ENCODE measurements at places on chromosomes 7 and 10.

DNA sequence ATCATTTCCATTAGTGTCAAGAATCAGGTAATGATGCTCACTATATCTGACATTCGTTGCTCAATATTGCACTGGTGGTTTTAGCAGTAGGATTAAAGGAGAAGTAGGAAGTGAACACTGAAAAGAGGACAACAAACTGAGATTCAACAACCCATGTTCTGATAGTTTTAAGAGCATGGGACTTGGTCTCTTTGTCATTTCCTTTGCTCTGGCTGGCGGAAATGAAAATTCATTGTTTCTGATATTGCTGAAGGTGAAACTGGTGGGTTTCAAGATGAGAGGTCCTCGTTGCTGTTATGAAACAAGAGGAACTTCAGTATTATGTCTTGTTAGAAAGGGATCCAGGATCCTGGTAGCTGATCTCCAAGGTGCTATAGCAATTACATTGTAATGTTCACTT, 129.0 kb downstream of the DNAH11 start:
- DNase-seq = no peak

GRCh38 chr7:141189231-141189630, 115.4 kb downstream of the TMEM178B start:
- no peak for DNase-seq

DNA sequence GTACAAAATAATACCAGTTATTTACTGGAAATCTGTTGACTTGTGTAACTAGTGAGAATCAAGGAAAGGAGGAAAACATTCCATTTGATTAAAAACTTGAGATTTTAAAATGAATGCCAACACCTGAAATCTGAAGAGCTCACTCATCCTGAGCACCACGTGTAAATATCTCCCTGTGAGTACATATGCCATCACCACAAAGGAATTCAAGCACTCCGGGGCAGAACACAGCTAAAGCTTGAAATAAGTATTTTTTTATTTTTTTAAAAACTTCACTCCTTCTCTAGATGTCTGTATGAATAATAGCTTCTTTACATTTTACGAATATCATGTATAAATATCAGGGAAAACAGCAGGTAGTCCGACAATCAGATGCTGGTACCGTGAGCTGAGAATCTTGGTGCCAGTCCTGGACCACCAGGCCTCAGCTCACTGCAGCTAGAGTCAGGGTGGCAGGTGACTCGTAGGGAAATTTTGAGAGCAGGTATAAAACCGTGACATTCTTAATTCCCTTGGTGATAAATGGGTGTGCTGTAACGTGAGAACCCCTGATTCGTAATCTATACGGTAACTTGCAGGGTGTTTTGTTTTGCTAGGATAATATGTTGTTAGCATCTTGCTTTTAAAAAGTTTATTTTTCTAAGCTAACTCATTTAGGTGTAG, 12.7 kb downstream of the LMTK2 start:
- no peak for DNase-seq

- DNase-seq = no peak
Observed at GRCh38 chr10:75613685-75614504, 182.5 kb downstream of the LRMDA start.

GRCh38 chr10:36194276-36194675, 552.2 kb upstream of the FZD8 start:
- no peak for DNase-seq

GRCh38 chr7:55360486-55360885, 4.7 kb upstream of the LANCL2 start:
- DNase-seq = no peak
